ENCODE measurements at places on chromosomes 1 and 21.

GRCh38 chr1:164733070-164733469 lies 174.1 kb downstream of the PBX1 start:
- no peak for DNase-seq

GRCh38 chr21:29382030-29382654 lies 83.4 kb downstream of the BACH1 start:
- no peak for DNase-seq

DNA sequence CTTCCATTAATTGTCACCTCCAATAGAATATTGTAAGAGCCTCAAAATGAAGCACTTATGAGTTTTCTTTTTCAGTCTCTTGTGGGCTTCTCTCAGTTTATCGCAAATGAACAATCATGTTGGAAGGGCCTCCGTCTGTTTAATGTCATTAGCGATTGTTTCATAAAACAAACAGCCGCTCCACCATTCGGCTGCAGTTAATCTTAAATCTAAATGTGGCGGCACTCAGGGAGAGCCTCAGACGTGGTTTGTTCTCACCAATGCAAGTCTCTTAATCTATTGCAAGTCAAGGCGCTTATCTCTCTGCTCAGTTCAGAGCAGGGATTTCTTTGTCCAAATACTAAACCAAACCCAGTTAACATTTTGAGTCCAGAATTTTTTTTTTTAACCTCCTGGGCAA lies 34.9 kb upstream of the ESRRG start:
- no peak for DNase-seq

DNA sequence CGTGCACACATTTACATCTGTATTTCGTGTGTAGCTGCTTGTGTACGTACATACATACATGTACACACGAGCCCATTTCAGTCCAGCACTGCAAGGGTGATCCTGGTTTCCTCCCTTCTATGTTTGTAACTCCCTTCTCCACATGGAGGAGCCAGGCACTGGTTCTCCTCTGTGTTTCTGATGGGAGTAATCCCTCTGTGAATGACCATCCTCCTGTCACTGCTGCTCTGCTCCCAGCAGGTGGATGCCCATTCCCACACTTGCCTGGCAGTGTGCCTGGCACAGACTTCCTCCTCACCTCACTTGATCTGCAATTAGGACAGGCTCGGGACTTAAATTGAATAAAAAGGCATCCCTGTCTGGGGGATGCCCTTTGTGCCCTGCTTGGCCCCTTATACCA lies 37.1 kb downstream of the TRAPPC10 start:
- DNase-seq: no peak

- no peak for DNase-seq
Measured at GRCh38 chr1:67801903-67802302, 31.4 kb downstream of the GNG12 start.

- DNase-seq: peak; percentile 15
Measured at GRCh38 chr1:94614996-94615395, 73.4 kb upstream of the F3 start.

DNA sequence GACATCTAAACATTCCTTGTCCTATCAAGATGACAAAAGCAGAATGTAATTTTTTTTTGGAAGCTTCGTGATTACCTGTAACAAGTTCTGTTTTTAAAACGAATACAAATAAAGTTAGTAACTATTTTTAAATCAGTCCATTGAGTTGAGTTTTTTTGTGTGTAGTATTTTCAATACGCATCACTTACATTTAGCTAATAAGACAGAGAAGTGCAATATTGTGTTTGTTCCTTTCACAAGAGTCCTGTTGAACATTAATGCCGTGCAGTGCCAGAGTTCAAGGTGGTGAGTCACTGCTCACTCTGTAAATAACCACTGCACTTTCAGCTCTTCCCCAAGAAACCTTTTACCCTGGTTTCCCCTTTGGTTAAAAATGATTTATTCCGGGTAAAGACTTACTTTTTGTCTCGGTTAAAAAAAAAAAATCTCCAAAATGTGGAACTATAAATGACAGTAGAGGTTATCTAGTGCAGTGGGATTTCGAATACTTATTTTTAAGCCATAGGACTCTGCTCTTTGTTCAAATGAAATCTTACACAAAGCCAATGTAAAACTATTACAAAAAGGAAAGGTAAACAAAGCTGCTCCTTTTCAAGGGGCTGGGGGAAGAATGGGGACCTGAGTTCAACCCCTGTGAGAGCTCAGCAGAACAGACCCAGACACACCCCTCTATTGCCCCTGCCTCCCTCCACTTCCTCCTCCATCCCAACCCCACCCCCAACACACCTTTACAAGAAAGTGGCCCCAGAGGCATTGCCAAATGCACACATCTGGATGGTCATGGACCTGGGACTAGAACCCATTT lies 14.8 kb upstream of the NCMAP start:
- DNase-seq: no peak

DNA sequence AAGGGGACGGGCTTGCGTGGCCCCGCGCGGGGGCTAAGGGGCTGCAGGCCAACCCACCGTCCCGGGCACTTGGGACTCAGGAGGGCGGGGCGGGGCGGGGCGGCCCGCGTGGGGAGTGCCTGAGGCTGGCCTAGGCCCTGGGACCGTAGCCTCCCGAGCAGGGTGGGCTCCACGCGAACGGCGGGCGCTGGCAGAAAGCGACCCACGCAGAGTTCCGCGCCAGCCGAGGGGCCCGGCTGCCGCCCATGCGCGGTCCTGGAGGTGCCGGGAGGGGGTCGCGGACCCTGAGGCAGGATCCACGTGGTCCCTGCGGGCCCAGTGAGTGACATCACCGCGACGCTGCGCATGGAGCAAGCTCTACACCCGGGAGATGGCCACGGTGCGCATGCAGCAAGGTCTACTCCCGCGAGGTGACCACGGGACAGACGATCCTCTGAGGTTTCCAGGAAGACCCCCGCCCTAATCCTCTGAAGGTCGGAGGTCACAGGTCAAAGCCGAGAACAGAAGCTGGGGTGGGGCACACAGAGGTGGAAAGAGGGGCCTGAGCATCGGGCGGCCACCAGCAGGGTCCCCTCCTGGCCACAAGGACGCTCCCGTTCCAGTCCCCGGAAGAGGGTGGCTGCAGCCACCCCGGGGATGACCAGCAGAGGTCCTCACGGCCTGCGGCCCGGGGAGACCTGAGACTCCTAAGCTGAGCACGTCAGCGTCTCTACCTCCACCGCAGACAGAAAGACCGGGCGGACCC lies 13.5 kb upstream of the SLC19A1 start:
- peak; percentile 72 for DNase-seq

- no peak for DNase-seq
Measured at GRCh38 chr1:208088319-208088718, 155.9 kb downstream of the PLXNA2 start.

DNA sequence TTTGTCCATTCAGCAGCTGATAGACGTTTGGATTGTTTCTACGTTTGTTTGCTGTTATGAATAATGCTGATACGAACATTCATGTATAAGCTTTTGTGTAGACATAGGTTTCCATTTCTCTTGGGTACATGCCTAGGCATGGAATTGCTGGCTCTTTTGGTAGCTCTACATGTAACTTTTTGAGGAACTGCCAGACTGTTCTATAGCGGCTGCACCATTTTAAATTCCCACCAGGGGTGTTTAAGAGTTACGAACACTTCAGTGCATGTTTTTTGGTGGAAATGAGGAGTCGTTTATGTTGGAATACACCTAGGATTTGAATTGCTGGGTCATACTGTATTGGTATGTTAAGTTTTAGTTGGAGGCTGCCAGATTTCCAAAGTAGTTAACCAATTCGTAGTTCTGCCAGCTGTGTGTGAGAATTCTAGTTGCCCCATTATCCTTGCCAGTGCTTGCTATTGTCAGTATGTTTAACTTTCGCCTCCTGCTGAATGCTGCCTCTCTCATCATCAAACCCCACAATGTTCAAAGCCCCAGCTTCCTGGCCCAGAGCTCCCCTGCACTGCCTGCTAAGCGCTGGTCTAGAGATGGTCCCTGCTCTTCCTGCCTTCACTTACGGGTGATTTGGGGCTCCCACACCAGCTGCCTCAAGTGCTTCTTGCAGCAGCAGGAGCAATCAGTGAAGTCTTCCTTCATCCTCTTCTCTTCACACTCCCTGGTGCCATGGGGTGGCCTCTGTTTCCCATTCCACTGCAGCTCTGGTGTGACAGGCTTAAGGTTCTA lies 81.0 kb downstream of the MAN1C1 start:
- DNase-seq: peak; percentile 11
